Glutamatergic neuron (in vitro differentiated cells): ENCODE measurements at places on chromosomes 6 and 20. TPM values are rescaled to one million over a fixed set of nuclear protein-coding genes. Genes with fewer than 3 reads are reported as not detected.

GRCh38 chr6:30156262-30156599, 4.8 kb downstream of the TRIM10 start:
- H3K4me3 ChIP-seq = no peak overlapping the region
- peaks cover 2% of the 10 kb centered on the region for H3K4me1 ChIP-seq
- peaks cover 11% of the 10 kb centered on the region for H3K27me3 ChIP-seq
- H3K27ac ChIP-seq = no peak overlapping the region
- H3K36me3 ChIP-seq = no peaks in the 10 kb centered on the region
- no peak for DNase-seq

- no peak for DNase-seq
- peaks cover 4% of the 10 kb centered on the region for H3K4me1 ChIP-seq
- no peak overlapping the region for H3K4me3 ChIP-seq
- no peak overlapping the region for H3K27ac ChIP-seq
- no peaks in the 10 kb centered on the region for H3K27me3 ChIP-seq
These were observed 492.1 kb downstream of the UTRN start for GRCh38 chr6:144777249-144777648.

GRCh38 chr6:156622185-156622584, 155.0 kb upstream of the ARID1B start:
- H3K27ac ChIP-seq = no peak overlapping the region
- no peak for DNase-seq
- no peaks in the 10 kb centered on the region for H3K27me3 ChIP-seq

- peaks cover 3% of the 10 kb centered on the region for H3K36me3 ChIP-seq
- DNase-seq = no peak
- H3K27ac ChIP-seq = peak overlapping the region; percentile 76
- H3K4me3 ChIP-seq = peak overlapping the region; percentile 60
- peaks cover 12% of the 10 kb centered on the region for H3K4me1 ChIP-seq
These were observed 53.7 kb upstream of the STX16 start for GRCh38 chr20:58597249-58597891.

Gene TSBP1
- not detected for total RNA-seq

- peak overlapping the region; percentile 1 for H3K27ac ChIP-seq
- H3K4me3 ChIP-seq = peak overlapping the region; percentile 2
- no peaks in the 10 kb centered on the region for H3K36me3 ChIP-seq
- DNase-seq = peak; percentile 41
- H3K27me3 ChIP-seq = peaks cover 12% of the 10 kb centered on the region
- H3K4me1 ChIP-seq = peaks cover 10% of the 10 kb centered on the region
These were observed 4.3 kb downstream of the GFRA4 start for GRCh38 chr20:3658716-3659491.

DNA sequence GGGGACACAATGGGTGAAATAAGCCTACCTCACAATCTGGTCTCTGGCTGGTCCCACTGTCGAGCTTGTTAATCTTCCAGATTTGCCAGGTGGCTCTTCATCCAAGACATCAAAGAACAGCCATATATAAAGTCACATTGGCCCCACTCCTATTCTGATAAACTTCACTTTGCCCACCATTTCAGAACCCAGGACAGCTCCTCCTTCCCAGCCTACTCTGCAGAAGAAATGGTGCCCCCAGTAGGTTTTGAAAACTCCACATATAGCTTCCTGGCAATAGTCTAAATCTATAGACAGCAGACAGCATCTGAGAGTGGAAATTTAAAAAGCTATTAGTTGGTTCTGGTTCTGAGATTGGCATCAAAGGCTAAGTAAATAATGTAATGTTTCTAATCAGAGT, 143.1 kb upstream of the PCSK2 start:
- no peaks in the 10 kb centered on the region for H3K4me1 ChIP-seq
- H3K27me3 ChIP-seq = no peaks in the 10 kb centered on the region
- H3K36me3 ChIP-seq = no peaks in the 10 kb centered on the region
- H3K4me3 ChIP-seq = no peak overlapping the region
- no peak for DNase-seq
- H3K27ac ChIP-seq = no peak overlapping the region

DNA sequence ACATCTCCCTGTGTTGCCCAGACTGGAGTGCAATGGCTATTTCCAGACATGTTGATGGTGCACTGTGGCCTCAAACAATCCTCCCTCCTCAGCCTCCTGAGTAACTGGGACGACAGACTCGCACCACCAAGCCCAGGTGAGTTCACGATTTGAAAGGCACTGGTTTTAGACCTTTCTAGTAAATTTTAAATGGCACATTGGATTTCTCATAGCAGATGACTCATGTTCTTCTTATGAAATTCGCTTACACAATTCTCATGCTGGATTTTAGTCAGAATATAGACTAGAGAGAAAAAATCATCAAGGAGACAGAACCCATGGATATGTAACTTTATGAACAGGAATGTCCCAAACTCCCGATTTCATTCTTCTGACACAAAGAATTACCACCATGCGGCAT, 18.1 kb upstream of the PXDC1 start:
- DNase-seq = no peak
- peaks cover 18% of the 10 kb centered on the region for H3K4me1 ChIP-seq
- H3K36me3 ChIP-seq = peaks cover 6% of the 10 kb centered on the region
- H3K27ac ChIP-seq = no peak overlapping the region

Gene EYA4
- not detected for total RNA-seq

DNA sequence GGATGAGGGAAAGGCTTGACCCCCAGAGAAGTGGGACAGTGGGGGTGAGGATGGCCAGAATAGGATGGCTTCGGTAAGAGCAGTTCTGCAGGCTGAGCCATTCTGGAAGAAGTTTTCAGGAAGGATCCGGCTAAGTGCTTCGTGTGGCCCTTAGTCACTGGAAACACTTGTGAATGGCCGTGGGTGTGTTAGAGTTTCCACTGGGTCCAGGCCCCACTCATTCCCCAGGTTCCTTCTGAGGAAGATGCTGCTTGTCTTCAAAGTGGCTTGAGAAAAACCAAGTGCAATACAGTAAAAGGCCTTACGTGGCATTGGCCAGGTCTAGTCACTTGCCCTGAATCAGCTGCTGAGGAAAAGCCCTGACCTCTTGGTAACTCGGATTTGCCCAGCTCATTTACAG, 27.9 kb downstream of the MANBAL start:
- DNase-seq = no peak
- H3K4me3 ChIP-seq = no peak overlapping the region
- no peak overlapping the region for H3K27ac ChIP-seq
- H3K27me3 ChIP-seq = no peaks in the 10 kb centered on the region

Gene PAQR8
- 2.7 TPM for total RNA-seq

- H3K4me3 ChIP-seq = no peak overlapping the region
- no peaks in the 10 kb centered on the region for H3K4me1 ChIP-seq
- peaks cover 5% of the 10 kb centered on the region for H3K27me3 ChIP-seq
- no peaks in the 10 kb centered on the region for H3K36me3 ChIP-seq
- no peak for DNase-seq
These were observed 2.2 kb upstream of the E2F3 start for GRCh38 chr6:20399518-20399917.

DNA sequence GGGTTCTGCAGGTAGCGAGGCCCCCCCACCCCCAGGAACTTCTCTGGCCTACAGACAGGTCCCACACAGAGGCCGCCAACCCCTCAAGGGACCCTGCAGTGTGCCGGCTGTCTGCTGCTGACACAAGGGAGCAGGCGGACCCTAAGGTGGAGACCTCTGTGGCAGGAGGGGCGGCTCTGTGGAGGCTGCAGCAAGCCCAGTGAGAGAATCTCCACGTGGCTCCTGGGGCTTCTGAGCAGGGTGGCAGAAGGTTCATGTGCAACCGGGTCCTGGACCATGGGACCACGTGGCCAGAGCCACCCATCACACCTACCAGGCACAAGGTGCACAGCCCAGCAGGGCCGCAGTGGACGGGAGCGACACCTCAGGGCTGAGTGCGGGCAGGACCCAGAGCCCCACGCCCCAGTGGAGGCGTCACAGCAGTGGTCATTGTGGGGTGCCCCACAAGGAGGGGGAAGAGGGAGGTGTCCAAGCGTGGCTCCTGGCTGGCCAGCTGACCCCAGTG, 4.3 kb downstream of the ARFRP1 start:
- peaks cover 13% of the 10 kb centered on the region for H3K27me3 ChIP-seq
- H3K36me3 ChIP-seq = no peaks in the 10 kb centered on the region
- no peak overlapping the region for H3K27ac ChIP-seq
- H3K4me1 ChIP-seq = peaks cover 6% of the 10 kb centered on the region

GRCh38 chr20:30419466-30419865, 838.0 kb upstream of the DEFB115 start:
- no peaks in the 10 kb centered on the region for H3K27me3 ChIP-seq
- H3K4me3 ChIP-seq = no peak overlapping the region
- H3K27ac ChIP-seq = no peak overlapping the region
- no peaks in the 10 kb centered on the region for H3K36me3 ChIP-seq
